ENCODE measurements at places on chromosomes 4 and X. TPM values are rescaled to one million over a fixed set of nuclear protein-coding genes. Genes with fewer than 3 reads are reported as not detected.

SLC2A9 gene
- total RNA-seq: 5.0 TPM

KLHL4 gene
- 3.2 TPM for total RNA-seq

DNA sequence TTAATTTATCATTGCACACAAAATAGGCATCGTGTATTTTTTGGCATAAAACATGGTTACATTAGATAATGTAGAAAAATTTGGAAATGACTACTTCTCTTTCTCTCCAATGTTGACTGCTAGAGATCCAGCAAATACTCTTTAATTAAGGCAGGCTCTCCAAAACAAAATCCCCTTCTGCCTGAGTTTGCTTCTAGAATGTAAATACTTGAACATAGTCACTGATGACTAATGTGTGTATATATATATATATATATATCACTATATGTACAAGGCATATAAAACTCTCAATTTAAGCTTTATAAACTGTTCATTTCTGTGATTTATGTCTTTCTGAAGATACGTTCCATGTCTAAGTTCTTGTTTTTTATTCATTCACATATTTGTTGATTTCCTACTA is 67.2 kb upstream of the CAMK2D start:
- DNase-seq: no peak

- no peak for DNase-seq
Observed at GRCh38 chrX:49762175-49762720, 66.5 kb upstream of the PAGE1 start.

DNA sequence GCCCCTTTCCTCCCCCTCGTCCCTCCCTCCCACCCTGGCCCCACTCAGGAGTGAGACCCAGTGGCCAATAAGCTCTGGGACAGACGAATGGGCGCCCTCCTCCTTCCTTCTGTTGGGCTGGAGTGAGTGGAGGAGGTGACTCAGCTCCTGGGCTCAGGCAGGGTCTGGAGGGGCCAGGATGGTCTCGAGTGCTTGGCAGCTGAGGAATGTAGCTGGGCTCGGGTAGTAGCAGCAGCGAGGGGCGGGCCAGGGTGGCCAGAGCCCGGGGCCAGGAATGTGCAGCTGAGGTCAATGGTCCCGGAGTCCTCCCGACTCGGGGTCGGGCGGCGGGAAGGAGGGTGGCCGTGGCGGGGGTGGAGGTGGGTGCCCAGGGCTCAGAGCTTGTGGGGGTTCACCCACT is 15.0 kb downstream of the G6PD start:
- no peak for DNase-seq

- DNase-seq: no peak
Observed at GRCh38 chr4:82367438-82368097, 6.2 kb downstream of the HNRNPD start.

DNA sequence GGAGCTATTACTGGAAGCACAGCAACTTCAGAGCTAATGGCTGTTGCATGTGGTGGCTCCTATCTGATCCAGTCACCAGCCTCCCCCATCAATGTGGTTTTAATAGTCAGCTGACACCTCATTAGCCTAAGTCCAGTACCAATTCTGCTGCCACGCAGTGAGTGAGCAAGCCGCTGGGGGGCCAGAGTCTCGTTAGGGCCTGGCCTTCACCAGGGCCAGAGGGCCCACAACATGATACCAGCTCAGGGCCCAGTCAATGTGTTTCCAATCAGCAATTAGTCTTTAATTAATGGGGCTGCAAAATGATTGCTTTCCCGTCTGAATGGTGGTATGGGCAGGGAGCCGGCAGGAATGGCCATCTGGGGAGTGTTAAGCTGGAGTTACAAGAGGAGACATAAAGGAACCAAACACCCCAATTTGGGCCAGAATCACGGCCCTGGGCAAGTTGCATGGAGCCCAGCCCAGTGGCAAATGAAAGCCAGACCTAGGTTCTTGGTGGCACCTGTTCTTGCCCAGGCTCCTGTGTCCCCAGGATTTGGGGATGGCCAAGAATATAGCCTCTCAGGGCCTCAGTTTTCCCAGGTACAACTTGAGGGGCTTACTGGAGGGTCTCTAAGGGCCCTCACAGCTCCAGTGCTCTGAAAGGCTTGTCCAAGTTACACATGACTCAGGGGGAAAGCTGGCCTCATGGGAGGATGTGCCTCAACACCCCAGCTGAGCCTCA is 119.2 kb downstream of the EFNB1 start:
- no peak for DNase-seq

All from skin of body (tissue), 3 donors.